Right kidney (tissue), 9 donors: ENCODE measurements at places on chromosomes 16 and 17.

DNA sequence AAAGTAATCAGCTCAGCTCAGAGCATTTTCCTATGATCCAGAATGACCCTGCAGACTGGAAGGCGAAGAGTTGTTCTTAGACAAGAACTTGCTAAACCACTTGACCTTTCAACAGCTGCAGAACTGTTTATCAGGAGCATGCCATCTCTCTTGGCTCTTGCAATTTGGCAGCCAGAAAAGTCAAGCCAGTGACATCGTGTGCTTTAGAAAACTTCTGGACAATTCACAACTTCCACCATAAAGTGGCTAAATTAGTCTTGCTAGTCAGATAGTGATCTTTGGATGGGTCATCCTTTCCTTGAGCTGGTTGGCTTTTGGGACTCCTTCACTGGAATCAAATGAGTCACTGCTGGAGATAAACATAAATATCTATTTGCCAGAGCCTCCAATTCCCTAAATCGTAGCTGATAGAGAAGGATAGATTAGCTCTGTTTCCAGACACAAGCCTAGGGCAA, 146.5 kb downstream of the MAP2K6 start:
- DNase-seq, result no peak

DNA sequence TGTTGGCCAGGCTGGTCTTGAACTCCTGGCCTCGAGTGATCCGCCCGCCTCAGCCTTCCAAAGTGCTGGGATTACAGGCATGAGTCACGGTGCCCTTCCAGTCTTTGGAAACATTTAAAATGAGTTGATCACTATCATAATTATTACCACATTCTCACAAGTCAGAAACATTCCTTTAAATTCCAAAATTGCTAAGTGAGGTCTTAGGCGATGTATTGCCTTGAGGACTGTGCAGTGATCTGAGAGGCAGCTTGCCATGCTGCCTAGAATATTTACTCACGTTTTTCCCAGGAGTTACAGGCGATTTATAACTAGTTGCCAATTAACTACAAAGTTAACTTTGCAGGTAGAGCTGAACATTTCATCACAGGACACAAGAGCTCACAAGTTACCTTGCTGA, 5.7 kb upstream of the ATXN1L start:
- DNase-seq, result no peak

DNA sequence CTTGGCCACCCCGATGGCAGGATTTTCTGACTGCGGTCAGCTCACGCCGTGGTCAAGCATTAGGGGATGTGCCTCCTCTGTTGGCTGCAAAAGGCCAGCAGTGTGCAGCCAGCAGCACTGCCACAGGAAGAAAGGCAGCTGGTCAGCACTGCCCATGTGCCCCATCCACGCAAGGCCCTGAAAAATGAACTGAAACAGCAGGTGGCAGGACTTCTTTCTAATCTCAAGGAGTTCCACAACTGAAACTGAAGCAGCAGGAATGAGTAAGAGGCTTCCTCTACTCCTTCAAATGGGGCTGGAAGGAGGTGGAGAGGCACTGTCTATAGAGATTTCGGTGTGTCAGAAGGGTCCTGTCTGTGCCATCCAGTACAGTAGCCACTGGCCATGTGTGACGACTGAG, 3.2 kb downstream of the ZNF500 start:
- DNase-seq, result no peak

DNA sequence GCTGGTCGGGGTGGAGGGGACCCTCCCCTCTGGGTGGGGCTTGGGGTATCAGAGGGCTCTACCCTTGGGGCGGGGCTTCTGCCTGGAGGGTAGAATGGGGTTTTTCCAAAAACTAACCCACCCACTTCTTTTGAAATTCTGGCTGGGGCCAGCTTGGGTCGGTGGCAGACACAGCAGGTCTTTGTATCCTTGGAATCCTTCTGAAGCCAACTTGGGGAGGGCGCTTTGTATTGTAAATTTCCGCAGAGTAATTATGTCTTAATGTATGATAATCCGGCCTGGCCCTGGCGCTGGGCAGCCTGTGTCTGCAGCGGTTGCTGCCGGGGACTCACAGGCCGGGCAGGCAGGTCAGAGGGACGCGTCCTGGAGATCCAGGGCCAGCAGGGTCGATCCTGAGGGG, 33.9 kb upstream of the GSE1 start:
- DNase-seq, result no peak

- no peak for DNase-seq
Measured at GRCh38 chr16:60541535-60541934, 1494.7 kb downstream of the CDH8 start.

DNA sequence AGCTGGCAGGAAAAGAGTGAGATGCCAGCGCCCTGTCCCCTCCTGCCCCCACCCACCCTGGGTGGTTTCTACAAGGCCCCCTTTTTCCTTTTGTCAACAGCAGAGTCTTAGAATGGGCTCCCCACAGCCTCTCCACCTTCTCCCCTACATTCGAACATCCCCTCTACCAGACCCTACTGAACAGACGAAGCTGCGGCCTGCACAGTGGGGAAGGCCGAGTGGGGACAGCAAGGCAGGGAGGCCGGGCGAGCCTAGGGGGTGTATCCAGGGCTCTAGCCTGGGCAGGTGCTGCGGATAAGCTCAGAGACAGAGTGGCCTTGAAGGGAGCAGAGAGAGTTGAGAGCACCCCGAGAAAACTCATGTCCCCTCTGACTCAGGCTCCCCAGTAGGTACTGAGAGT, 7.4 kb downstream of the ZACN start:
- no peak for DNase-seq

DNA sequence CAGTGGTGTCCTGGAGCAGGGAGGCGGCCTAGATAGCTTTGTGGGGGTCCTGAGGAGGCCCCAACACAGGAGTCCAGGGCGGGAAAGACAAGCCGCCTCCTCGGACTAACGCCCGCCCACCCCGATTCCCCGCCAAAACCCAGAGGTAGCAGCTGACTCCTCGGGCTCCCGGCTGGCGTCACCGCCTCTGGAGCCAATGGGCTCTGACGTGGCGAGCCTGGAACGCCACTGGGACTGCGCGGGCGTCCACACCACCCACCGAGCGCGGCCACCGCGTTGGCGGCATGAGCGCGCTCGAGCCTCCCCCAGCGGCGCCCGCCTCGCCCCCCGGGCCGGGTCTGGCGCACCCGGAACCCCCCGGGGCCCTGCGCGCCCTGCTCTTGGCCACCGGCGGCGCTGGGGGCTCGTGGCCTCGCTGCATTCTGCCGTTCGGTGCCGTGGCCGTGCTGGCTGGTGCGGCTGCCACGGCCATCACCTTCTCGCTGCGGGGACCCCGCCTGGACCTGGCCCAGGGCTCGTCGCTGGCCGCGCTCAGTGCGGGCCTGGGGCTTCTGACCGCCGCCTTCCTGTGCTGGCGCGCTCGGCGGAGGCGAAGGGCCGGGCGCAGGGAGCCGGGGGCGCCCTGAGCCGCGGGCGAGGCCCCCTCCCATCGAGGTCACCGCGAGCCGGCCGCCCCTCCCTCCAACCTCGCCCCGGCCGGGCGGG, 3.4 kb upstream of the NTN3 start:
- DNase-seq, result peak; percentile 64

GRCh38 chr16:24499193-24499814, 40.1 kb upstream of the RBBP6 start:
- no peak for DNase-seq

DNA sequence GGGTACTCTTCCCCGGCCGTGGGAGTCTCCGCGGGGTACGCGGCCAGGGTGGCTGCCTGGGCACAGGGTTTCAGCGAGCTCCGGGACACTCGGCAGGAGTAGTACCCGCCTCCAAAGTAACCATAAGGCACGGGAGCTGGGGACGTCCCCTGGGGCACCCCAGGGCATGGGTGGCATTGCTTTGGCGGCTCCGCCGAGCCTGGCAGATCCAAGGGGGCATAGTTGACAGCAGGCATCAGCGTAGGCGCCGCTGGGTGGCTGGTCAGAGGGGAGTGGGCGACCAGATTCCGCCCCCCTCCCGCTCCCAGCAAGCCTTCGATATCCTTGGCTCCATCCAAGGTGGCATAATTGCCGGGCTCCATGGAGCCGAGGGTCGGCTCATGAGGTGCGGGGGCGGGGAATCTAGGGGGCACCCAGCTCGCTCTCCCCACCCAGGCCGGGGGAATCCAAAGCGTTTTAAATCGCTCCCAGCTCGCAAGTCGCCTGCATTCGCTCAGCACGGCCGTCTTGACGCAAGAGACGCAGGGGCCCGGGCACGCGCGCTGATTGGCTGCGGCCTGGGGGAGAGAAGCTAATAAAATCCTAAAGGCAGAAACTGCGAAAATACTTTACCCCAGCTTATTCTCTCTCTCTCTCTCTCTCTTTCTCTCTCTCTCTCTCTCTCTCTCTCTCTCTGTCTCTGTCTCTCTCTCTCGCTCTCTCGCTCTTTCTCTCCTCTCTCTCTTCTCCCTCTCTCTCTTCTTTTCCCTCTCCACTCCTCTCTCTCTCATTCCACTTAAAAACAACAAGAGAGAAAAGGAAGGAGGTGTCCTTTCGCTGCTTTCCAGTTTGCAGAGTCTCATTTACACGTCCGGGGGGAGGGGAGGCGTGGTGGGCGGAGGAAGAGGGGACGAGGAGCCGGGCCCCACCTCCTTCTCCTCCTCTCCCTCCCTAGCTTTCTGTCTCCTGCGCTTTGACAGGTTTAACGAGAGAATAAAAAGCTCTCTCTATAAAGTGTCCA, at the start of gene HOXB13:
Gene HOXB13, minus strand, starts transcription at position 519 of the 1,000 bp plus-strand sequence. Its CDS starts 157 bp downstream, at position 362.
- DNase-seq, result peak; percentile 55

GRCh38 chr16:62738666-62739460, 702.6 kb upstream of the CDH8 start:
- no peak for DNase-seq

DNA sequence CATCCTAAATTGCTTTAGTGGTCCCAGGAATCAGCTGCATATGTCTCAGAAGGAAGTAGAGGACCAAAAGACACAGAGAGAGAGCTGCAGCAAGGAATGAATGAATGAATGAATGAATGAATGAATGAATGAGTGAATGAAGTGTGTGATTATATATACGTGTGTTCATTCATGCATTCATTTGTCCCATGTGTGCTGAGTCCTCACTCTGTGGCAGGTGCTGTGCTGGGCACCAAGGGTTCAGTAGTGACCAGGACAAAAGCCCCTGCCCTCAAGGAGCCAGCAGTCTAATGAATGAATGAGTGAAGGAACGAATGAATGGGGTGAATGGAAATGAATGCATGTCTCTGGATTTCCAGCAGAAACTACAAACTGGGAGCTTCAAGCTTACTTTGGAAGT, 9.4 kb downstream of the CNGB1 start:
- DNase-seq, result no peak
